Right kidney (tissue), 9 donors: ENCODE measurements at places on chromosomes 7 and 10.

GRCh38 chr10:103193820-103194529 lies 903 bp upstream of the NT5C2 start:
- DNase-seq = no peak

- DNase-seq = no peak
These were observed 267.1 kb downstream of the ELMO1 start for GRCh38 chr7:37181550-37181932.

GRCh38 chr10:110706690-110707098 lies 62.6 kb downstream of the RBM20 start:
- DNase-seq = no peak

DNA sequence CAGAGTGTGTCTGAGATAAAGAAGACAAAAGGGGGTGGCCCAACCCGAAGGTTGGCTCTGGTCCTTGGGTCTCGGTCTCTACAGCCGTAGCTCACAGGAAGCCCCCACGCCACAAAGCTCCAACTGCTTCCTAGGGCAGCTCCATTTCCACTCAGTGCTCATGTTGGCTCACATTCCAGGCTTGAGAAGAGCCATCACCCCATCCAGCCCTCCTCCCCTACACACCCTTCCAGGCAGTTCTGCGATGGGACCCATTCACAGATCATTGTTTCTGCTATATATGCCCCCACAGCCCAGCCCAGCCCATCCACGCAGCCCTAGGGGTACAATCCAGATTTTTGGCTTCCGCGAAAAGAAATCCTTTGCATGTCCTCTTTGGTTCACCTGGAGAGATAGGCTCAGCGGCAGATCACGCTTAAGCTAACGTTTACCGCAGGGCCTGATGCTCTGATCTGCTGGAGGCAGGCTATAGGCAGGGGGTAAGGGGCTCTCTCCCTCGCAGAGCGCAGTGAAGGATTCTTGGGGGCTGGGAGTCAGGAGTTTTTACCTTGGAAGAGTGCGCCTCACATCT lies 6.2 kb upstream of the HOXA11 start:
- no peak for DNase-seq

- DNase-seq = no peak
These were observed 21.5 kb downstream of the CLDN12 start for GRCh38 chr7:90424720-90425119.

DNA sequence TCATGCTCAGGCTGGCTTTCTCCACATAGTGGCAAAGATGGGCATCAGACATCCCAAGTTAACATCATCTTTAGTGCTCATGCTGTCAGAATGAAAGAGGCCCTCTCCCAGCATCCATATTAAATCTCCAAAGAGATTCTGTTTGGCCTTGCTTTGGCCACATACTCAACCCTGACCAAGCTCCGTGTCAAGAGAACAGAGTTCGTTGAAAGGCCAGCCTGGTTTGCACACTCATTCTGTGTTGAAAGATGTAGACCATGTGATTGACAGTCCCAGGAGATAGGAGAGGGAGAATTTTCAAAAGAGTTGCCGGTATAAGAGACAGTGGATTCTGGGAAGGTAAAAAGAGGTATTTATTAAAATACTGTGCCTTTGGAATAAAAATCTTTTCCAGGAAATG lies 19.7 kb downstream of the MET start:
- DNase-seq = no peak

DNA sequence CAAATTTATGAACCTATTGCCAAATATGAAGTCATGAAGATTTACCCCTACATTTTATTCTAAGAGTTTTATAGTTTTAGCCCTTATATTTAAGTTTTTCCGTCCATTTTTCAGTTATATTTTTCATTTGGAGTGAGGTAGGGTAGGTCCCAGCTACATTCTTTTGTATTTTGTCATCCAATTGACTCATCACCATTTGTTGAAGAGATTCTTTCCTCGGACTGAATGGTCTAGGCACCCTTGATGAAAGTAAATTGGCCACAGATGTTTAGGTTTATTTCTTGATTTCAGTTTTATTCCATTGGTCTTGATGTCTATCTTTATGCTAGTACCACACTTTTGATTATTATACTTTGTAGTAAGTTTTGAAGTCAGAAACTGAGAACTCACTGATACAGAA lies 22.7 kb downstream of the CYP2C19 start:
- DNase-seq = no peak

DNA sequence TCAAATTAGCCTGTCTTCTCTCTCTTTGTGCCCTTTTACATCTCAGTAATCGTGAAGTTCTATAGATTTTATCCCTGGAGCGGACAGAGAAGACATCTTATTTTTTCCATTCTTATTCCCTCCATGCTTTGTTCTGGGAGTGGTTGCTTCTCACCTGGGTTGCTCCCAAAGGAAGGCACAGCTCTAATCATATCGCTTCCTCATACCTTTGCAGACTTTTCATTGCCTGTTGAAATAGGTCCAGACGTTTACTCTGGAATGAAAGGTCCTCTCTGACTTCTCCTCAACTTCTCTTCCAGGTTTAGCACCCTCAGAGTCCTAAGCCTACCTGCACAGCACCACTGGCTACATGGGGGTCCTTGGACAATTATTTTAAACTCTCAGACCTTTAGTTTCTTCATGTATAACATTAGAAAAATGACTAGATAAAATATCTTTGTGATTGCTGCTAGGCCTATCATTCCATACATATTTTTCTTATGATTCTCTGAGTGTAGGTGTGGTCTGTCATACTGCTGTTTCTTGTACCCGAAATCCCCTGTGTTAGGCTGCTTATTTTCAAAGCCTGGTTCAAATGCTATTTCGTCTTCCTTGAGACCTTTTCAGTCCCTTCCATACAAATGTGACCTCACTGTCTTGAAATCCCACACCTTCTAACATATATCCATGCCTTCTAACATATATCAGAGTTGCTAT lies 418.1 kb downstream of the GFRA1 start:
- no peak for DNase-seq

- DNase-seq = no peak
These were observed 51.7 kb downstream of the SGMS1 start for GRCh38 chr10:50572017-50572491.

DNA sequence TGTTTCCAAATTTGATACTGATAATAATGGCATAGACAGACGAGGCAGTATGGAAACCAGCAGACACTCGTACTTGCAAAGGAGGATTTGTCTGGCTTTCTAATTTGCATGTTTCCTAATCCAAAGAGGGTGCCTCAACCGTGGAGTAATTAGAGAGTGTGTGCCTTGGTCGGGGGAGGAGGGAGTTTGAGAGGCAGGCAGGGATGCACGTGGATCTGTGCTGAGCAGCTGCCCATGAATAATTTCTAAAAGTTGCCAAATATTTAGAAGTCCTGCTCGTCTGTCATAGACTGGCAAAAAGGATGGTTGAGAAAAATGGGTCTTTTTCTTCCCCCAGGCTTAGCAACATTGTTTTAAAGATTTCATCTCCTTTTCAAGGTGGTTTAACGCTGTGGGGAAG lies 69.4 kb downstream of the PTPRE start:
- no peak for DNase-seq

- peak; percentile 100 for DNase-seq
These were observed at the start of gene OGDH for GRCh38 chr7:44606341-44607140. Gene OGDH (plus strand): TSS chr7:44606627. CDS start chr7:44624344, 17,717 bp downstream.

DNA sequence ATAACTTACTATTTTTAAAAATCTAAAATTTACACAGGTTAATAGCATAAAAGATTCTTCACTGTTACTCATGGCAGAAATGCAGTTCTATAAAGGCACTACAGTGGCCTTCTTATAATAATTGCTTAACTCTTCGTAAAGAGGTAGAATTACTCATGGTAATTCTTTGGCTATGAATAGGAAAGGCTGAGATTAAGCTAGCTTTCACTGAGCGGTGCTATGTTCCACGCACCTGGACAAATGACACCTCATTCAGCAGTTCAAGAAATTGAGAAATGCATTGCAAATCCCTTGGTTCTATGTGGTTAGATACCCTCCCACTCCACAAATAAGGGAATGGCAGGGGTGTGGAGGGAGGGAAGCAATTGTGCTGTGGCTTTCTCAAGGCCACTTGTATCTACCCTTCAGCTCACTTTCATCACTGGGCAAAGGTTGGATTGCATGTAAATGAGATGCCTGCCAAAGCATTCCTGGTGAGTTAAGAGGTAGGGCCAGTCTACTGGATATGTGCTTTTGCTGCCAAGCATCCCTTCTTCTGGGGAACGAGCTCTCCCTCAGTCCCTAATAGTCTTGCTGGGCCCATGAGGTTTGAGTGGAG lies 210.9 kb downstream of the TEX36 start:
- no peak for DNase-seq

DNA sequence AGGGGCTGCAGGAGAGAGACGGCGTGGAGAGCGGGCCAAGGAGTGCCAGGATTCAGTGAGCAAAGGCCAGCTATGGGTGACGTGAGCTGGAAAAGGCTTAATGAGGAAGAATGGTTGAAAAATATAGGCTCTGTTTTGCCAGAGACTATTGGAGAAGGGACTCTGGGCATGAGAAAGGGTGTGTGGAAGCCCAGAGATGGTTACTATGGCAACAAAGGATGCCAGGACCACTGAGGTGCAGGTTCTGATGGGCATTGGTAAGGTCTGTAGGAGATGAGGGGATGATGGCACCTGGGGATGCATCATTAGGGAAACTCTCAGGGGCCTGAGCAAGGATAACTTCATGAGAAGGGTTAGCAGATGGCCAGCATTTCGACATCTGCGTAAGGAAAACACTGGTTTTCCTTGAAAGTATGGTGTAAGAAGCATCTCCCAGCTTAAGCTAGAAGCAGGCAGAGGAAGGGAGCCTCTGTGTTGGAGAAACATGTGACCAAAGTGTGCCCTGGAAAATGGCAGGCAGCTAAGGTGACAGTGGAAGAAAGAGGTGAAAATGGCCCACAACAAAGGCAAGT lies 21.6 kb upstream of the FAM180A start:
- no peak for DNase-seq

GRCh38 chr10:95482501-95483233 lies 78.5 kb downstream of the SORBS1 start:
- no peak for DNase-seq

DNA sequence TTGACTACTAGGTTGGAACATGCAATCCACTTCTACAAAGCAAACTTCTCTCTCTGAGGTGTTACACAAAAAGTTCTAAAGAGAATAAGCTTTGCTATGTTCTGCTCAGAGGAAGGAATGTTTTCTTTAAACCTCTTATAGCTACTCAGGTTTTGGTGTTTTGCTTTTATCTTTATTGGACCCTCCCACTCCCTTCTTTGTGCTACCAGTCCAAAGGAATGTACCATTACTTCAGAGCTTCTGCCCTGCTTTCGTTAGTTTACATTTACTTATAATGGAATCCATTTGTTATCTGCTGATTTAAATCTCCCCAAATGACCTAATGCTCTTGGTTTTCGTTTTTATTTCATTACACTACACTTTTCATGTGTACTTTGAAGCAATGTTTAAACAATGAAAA lies 154.9 kb downstream of the ATE1 start:
- no peak for DNase-seq

GRCh38 chr7:70706204-70706603 lies 425.7 kb upstream of the GALNT17 start:
- DNase-seq = no peak

GRCh38 chr10:122981066-122981464 lies 864 bp downstream of the PSTK start:
- no peak for DNase-seq

- DNase-seq = no peak
These were observed 226.0 kb downstream of the CELF2 start for GRCh38 chr10:11243425-11244222.

DNA sequence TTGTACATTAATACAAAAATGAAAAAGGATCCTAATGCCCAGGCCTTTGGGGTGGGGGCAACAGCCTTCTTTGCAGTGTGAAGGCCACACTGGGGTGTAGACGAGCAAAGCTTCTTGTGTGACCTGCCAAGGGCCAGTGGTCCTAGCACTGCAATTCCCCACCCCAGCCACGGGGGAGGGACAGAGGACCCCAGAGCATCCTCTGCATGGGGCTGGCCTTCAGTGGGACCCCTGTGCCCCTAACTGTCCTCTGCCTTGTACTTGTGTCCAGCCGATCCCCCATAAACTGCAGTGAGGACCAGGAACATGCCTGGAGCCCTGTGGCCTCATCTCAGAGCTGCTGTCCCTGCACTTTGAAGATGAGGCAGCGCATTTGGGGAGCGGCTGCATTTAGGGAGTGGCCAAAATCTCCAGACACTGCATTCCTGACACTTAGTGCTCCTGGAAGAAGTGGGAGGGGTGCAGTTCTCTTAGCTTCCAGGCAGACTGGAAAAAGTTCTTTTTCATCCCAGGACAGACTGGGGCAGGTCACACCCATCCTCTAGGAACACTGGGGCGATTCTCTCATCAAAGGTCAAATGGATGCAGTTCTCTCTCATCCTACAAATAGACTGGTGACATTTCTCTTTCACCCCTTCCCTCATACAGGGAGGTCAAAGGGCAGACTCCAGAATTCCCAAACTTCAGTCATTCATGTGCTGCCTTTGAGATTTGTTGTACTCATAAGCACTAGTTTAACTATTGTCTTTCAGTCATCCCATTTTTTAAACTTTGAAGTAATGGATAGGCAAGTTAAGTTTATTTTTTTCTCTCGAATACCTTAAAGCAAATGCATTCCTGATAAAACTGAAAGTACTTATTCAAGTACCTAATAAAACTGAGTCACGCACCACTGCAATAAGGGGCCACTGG lies 922 bp upstream of the MYO1G start:
- no peak for DNase-seq

GRCh38 chr10:26468700-26469099 lies 30.6 kb downstream of the APBB1IP start:
- DNase-seq = no peak

- no peak for DNase-seq
These were observed 418.9 kb downstream of the MDFIC start for GRCh38 chr7:115340828-115341227.

DNA sequence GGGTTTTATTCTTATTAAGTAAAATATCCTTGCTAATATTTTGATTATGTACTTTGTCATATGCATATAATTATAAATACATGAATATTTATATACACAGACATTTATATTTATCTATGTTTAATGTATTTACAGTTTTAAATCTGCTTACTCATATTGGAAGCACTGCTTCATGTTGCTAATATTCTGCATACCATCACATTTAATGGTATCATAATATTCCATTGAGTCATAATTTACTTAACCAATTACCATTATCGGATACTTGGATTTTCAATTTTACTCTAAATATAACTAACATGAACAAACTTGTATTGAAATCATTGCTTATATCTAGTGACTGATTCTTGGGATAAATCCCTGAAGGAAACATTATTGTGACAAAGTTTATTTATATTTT lies 155.2 kb downstream of the MBL2 start:
- no peak for DNase-seq

- DNase-seq = no peak
These were observed 27.6 kb upstream of the RNF32 start for GRCh38 chr7:156612930-156613329.
